ENCODE measurements at places on chromosomes 12 and 14. TPM values are rescaled to one million over a fixed set of nuclear protein-coding genes. Genes with fewer than 3 reads are reported as not detected.

DNA sequence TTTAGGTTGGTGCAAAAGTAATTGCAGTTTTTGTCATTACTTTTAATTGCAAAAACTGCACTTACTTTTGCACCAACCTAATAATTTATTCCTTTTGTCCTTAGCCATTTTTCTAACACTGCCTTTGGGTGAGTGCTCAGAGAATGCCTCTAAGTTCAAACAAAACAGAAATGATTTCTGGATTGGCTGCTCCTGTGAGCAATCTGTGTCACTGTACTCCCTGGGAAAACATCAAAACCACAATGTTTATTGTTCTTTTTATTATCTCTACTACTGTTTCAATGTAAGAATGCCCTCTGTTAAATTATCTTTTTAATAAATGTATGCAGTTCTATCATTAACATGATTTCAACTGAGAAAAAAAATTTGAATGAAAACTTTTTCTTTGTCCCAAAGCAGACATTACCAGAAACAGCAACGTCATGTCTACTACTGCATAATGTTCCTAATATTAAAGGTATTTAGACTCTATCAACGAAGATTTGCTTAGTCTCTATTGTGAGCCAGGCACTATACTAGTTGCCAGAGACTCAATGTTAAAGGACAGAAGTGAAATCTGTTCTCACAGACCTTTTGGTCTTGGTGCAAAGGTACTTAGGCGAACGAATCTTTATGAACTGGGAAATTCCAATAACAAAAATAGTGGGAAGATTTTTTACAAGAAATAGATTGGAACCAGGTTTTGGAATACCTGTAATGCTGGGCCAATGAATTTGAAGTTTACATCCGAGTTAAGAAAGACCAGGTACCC is 6.2 kb downstream of the SLC41A2 start:
- DNase-seq = peak; percentile 59
- no peak overlapping the region for H3K4me3 ChIP-seq
- H3K4me1 ChIP-seq = no peaks in the 10 kb centered on the region
- H3K27ac ChIP-seq = no peak overlapping the region

CFAP251 gene
- total RNA-seq = 7.9 TPM

DNA sequence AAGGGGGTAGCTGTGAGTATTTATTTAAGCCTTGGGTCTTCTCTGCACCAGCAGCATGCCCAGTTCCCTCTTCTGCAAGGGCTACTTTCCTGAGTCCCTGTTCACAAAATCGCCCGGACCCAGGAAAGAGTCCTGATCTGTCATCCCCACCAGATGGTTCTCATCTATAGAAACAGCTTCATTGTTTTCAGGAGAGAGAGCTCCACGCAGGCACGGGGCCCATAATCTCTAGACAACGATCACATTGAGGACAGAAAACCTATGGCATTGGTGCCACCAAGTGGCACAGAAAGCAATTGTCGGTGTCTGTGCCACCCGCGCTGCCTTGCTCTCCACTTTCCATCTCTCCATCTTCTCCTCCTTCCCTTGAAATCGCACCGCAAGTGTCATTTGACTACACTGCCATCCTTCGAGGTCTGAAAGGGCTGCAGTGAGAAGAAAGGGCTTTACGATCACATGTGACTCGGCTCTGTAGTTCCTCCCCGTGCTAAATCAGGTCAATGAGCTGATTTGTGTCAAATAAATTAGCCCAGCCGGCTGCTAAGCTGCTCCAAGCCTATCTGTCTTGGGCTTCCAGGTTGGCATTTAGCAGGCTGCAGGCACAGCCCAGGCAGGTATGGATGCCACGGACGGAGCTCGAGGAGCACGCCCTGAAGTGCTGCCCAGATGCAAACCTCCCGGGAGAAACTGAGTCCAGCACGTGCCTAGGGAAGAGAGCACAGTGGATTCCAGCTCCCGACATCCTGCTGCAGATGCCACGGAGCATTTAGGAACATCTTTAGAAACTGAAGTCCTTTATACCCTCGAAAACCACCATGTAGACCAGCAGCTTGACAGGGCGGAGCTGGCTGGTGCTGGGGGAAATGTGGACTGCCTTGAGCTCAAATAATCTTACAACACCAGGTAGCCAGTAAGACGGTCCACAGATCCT is 28.8 kb downstream of the SPRING1 start:
- no peak overlapping the region for H3K4me3 ChIP-seq
- no peaks in the 10 kb centered on the region for H3K4me1 ChIP-seq
- no peak overlapping the region for H3K27ac ChIP-seq
- peaks cover 7% of the 10 kb centered on the region for H3K27me3 ChIP-seq

OTUB2 gene
- total RNA-seq = 1.5 TPM

GRCh38 chr12:82055391-82055790 is 296.2 kb upstream of the PPFIA2 start:
- no peak overlapping the region for H3K27ac ChIP-seq
- H3K4me3 ChIP-seq = no peak overlapping the region
- DNase-seq = no peak

GRCh38 chr14:101169267-101169666 is 265.7 kb upstream of the RTL1 start:
- DNase-seq = no peak
- no peaks in the 10 kb centered on the region for H3K4me1 ChIP-seq
- H3K27ac ChIP-seq = no peak overlapping the region
- no peaks in the 10 kb centered on the region for H3K27me3 ChIP-seq

DNA sequence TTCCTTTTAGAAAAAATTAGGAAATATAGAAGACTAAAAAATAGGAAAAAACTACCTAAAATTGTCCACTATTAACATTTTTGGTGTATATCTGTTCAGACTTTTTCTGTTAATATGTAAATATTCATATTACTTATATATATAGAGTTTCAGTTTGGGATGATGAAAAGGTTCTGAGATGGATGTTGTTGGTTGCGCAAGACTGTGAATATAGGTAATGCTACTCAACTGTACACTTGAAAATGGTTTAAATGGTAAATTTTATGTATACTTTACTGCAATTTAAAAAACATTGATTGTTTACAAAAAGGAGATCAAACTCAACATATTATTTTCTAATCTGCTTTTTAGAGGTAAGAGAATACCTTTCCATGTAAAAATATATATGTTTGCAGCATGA is 200.9 kb downstream of the RAD51B start:
- H3K27me3 ChIP-seq = no peaks in the 10 kb centered on the region
- no peaks in the 10 kb centered on the region for H3K36me3 ChIP-seq
- DNase-seq = no peak
- H3K4me3 ChIP-seq = no peak overlapping the region
- no peaks in the 10 kb centered on the region for H3K4me1 ChIP-seq

AQP2 gene
- total RNA-seq = not detected

DNA sequence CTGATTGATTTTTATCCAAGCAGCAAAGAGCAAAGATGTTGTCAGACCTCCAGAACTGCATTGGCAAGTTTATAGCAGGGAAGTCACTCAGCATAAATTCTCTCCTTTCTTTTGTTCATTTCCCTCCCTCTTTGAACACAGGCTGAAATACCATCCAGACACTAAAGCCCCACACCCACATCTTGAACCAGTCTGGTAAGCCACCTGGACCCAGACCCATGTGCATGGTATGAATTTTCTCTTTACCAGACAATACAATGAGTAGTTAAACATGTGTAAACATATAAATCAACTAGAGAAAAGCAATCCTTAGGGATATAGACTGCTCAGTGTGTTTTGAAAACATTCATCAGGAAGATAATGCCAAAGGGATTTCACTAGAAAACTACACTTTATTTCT is 488.3 kb upstream of the FLRT2 start:
- no peak overlapping the region for H3K4me3 ChIP-seq
- DNase-seq = no peak
- no peaks in the 10 kb centered on the region for H3K4me1 ChIP-seq
- H3K27me3 ChIP-seq = no peaks in the 10 kb centered on the region
- no peaks in the 10 kb centered on the region for H3K36me3 ChIP-seq
